ENCODE measurements at places on chromosomes 12 and 14.

- DNase-seq = no peak
Measured at GRCh38 chr12:53756300-53757100, 4.7 kb upstream of the CISTR start.

- no peak for DNase-seq
Measured at GRCh38 chr12:5013266-5013730, 30.4 kb upstream of the KCNA5 start.

DNA sequence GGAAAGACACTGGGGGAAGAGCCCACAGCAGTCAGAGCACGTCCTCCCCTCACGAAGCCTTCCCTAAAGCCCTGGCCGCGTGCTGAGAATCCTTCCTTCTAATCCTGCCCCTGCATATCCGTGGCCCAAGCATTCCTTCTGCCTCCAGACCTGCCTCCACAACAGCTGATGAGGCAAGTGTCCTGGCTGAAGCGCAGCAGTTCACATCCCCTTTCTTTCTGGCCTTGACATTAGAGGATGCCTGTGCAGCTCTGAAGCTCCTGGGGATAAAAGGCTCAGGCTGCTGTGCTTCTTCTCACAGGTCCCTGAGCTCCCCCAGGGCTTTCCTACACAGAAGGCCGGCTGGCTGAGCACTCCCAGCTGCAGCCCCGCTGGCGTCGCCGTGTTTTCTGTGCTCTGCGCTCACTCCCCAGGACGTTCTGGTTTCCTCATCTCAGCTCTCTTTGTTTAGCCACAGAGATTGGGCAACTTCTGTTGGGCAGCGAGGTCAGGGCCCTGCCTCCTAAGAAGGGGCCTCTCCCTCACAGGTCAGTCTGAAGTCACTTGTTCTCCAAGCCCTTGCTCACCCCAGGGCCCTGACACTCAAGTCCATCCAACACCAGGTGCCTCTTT is 45.8 kb downstream of the NINJ2 start:
- no peak for DNase-seq

GRCh38 chr12:50603817-50604639 is 99.2 kb downstream of the DIP2B start:
- DNase-seq = no peak

DNA sequence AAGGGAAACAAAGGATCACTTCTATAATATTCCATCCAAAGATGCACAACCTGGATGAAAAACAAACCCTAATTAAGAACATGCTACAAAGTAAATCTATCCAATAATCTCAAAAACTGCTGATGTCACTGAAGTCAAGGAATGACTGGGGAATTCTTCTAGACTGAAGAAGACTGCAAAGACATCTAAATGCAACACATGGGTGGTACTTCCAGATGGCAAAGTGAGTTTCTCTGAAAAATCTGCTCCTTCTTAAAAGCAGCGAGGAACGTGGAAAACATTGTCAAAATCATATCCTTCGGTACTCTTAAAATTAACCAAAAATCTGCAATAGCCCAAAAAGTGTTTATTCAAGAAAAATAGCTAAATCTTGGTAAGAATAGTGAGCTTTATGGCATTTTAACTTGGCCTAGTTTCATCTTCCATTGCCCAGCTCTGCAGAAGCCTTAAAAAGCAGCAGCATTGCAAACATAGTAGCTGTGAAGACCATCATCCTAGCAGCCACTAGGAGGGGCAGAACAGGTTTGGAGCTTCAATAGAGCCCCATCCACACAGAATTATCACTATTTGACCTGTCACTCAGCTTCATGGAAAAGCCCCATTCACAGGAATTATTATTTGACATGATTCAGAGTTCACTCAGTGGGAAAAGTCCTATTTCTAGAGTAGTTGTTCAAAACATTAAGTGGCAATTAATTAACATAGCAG is 7.4 kb downstream of the CLEC14A start:
- no peak for DNase-seq

Data from activated CD8-positive, alpha-beta memory T cell treated with anti-CD3 and anti-CD28 coated beads for 4 hours (primary cell).